ENCODE measurements at places on chromosomes 2 and 18.

- no peak for ATAC-seq
These were observed 146.4 kb downstream of the TANC1 start for GRCh38 chr2:159114835-159115234.

DNA sequence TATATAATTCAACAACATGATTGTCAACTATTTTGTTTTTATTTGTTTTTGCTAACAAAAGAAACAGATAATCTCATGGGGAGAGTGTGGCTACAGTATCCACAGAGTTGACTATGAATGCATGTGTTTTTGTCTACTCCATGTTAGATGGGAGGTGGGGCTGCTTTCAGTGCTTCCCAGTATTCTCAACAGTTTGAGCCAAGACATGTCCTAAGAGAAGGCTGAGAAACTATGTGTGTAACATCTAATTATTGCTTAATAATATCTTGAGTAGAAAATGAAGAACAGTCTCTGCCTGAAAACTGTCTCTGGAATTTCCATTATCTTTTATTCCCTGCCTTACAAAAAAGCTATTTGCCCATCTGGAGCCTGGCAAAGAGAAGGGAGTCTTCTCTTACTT lies 178.8 kb upstream of the MMADHC start:
- ATAC-seq, result no peak

DNA sequence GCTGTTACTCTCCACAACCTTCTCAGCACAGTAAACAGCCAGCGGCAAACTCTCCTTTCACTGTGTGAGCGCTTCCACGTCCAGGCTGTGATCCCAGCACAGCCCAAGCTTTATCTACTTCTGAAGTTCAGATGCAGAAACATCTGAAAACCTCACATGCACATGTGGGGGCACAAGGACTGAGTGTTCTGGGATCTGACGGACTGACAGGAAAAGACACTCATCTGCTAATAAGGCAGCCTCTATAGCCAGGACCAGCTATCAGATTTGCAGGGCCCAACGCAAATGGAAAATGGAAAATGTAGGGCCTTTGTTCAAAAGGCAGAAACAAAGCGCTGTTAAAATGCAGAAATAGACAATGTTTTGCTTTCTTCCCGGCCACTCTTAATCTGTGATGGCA lies 133.8 kb upstream of the ARHGAP28 start:
- ATAC-seq, result no peak

GRCh38 chr2:188527141-188527540 lies 235.5 kb downstream of the GULP1 start:
- ATAC-seq, result no peak

GRCh38 chr2:129827311-129828090 lies 152.0 kb upstream of the RAB6C start:
- no peak for ATAC-seq

- no peak for ATAC-seq
These were observed 162.8 kb downstream of the VAPA start for GRCh38 chr18:10076502-10077030.

DNA sequence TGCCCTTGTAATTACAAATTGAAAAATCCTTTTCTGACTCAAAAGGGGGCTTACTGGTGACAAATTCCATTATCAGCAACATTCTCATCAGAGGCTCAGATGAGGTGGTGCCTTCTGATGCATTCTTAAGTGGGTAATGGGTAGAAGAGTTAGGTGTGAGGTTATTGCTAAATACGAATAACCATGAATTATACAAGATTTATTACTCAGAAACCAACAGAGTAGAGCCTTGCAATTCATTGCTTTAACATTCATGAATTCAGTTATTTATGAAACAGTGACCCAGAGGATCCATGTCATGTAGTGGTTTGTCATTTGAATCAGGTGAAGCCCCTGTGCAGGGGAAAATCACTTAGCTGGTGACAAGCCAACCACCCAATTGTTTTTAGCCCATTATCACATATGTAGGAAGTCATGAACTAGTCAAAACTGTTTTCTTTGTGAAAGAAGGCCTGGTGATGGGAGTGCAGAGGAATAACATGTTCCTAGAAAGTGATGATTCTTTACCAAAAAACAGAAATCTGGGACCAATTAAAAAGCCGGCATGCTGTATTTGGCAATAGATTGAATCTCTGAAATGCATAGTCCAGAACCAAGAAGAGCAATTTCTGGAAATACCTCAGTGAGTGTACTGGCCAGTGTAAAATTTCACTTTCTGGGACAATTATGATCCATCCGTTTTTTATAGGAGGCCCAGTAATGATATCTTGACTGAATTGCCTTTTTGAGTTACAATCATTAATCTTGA lies 70.2 kb downstream of the CRIM1 start:
- ATAC-seq, result peak; percentile 31

DNA sequence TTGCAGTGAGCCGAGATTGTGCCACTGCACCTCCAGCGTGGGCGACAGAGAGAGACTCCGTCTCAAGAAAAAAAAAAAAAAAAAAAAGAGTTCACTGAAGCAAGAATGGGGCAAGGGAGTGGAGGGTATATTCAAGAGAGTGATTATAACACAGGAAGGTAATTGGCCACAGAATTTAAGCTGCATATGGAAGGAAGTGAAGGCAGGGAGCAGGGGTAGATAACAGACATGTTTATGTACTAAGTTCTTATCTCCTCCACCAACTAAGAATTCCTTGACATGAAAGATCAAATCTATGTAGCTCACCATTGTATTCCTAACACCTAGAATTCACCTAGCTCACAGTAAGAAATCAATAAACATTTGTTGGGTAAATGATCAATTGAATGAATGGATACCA lies 37.3 kb downstream of the GKN2 start:
- no peak for ATAC-seq

DNA sequence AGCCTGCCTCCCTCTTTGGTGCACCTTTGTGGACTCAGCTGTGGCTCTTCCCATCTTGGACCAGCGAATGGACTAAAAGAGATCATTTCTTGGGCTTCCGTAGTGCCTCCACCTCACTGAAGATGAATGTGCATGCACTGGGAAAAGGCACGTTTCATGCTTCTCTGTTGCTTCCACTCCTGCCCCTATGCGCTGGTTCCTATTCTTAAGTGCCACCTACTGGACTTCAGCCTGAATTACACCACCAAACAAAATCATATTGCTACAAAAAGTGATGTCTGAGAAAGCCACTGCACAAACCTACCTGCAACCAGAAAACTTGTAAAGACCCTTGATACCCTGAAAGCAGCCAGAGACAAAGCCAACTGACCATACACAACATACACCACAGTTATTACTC lies 695.6 kb downstream of the TSN start:
- no peak for ATAC-seq

DNA sequence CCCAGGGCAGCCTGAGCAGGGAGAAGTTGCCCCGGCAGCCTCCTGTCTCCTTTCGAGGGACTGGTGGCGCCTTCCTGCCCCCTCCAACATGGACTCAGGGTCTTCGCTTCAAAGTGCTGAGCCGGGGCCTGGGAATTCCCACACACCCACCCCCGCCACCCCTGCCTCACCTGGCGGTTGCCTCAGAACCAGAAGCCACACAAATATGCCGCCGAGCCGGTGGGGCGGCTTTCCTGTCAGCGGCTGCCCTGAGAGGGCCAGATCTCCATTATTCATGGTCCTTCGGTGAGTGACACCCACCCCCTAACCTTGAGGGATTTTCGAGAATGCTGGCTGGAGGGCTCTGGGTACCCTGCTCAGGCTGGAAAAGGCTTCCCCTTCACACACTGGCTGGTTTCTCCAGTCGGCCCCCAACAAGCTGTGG lies 71.7 kb downstream of the SMAD7 start:
- no peak for ATAC-seq

DNA sequence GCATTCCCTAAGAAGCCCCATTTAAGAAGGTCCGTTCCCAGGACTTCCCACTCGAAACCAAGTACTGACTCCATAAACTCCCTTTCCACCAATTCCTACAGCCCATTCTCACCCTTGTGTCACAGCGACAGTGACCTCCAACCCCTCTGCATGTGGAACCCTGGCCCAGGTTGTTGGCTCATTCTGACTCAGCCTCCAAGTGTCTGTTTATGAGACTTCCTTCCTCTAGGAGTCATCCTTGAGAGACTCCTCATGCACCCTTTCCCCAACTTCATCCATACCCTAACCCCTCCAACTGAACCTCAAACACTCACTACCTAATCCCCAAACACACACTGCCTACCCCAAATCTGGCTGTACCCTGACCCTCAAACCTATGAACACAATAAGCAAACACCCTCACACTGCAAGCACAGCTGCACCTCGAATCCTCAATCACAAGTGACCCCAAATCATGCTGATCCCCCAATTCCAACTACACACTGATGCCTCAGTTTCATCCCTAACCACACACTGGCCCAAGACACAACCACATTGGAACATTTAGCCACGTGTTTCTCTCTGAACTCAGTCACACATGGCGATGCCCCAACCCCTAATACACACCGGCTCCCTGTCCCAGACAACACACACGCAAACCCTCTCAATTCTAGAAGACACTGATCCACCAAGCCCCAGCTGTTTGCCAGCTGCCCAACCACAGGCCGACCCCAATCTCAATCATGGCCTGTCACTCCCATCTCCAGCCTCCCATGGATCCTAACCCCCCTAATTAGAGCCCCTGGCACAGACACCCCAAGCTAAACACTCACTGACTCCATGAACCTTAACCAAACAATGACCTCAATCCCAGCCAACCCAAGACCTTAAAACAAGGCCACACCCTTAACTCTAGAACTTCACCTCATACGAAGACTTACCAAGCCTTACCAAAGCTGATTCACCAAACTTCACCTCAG lies 219.6 kb downstream of the CYP26B1 start:
- no peak for ATAC-seq

- no peak for ATAC-seq
These were observed 11.9 kb upstream of the BCL2L11 start for GRCh38 chr2:111108745-111109271.

- ATAC-seq, result no peak
These were observed 3.1 kb upstream of the MOB1A start for GRCh38 chr2:74181739-74182138.

GRCh38 chr18:79490626-79491041 lies 94.9 kb downstream of the NFATC1 start:
- ATAC-seq, result no peak

DNA sequence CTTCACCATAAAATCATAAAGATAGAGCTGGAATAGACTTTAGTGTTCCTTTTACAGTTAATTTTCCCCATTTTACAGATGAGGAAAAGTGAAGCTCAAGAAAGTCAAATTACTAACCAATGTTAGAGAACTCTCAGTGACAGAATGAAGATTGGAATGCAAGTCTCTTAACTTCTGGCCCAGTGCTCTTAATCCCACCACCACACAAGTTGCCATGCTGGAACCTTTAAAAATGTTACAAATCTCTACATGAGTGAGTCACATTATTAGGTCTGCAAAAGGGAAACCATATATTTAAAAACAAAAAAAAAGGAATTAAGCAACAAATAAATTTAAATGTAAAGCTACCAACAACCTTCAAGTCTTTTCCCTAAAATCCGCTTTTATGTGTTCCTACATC lies 3.5 kb downstream of the NCKAP1 start:
- ATAC-seq, result no peak

DNA sequence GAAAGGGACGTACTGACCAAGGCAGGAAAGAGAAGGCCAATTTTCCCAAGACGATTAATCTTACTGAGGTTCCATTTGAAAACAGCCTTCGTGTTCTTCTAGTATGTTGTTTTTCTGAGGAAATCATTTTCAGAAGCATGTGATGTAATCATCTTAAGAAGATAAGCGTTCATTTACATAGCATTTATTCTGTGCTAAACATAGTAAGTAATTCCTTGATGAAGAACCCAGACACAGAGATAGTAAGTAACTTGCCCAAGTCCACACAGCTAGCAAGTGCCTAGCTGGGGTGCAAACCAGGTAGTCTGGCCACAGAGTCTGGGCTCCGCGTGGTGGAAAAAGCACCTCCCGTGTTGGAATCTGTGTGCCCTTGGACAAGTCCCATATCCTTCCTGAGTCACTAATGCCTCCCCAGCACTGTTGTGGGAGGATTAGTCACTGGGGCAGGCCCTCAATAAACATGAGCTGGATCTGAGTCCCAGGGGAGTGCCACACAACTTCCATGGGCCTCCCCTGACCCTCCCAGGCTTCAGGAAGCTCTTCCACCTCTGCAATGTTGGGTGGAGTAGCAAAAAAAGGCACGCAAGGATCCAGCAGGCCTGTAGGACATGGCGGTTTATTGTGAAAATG lies 26.9 kb upstream of the ASAP2 start:
- ATAC-seq, result no peak

GRCh38 chr2:233153146-233153798 lies 93.1 kb downstream of the INPP5D start:
- ATAC-seq, result peak; percentile 37

DNA sequence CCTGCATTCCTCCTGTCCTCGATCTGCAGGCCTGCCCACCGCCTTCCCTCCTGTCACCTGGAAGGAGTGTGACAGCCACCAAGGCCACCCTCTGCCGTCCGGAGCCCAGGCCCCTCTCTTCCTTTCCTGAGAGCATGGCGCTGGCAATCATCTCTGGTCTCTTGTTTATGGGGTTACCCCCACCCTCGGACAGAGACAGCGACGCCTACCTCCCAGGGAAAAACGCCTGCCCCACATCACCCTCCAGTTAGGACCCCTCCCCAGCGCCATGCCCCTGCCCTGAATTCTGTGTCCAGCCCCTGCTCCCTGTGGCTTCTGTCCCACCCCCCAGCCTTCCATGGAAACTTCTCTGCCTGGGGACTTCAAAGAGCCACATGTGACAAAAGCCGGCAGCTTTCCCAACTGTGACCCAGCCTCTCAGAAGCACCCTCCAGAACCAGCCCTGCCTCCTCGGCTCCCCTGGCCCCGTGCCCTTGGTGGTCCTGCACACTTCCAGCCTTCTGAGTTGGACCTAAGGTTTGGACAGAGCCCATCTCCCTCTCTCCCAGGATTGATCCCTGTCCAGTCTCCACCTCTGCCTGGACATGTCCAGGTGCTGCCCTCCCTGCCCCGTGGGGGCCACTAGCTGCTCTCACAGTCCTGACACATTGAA lies 145.0 kb upstream of the HDAC4 start:
- ATAC-seq, result no peak

DNA sequence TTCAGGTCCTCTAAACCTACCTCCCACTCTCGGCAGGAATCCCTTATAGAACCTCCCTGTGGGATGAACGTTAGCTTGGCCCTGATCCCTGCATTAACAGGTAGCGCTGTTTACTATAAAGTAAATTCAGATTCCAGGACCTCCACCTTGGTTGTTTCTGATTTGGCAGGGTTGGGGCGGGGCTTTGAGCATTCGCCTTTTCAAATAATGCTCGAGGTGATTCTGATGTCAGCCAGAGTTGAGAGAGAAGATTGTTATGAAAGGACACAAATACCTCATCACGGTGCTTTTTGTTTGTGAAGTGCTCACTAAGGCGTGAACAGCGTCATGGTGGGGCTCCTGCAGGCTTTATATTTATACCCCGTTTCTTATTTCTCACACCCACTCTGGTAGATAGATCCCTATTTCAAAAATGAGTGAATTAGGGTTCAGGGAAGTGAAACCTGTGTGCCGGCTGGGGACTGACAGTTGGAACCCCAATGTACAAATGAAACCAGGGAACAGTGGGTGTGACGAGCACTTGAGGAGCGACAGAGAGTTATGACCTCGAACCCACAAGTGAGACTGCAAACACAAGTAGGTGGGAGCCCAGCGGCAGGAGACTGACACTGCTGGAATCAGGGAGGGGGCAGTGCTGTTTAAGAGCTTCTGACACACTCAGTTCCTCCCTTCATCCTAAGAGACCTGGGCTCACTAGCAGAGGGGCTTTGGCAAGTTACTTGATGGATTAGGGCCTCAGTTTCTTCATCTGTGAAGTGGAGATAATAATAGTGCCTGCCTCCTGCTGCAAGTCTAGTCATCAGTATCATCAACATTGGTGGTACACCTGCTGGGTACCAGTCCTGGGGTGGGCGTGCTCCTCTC lies 14.2 kb upstream of the CXCR4 start:
- peak; percentile 59 for ATAC-seq

- ATAC-seq, result no peak
These were observed 133.9 kb upstream of the ARL4C start for GRCh38 chr2:234630801-234631261.

All from activated T-helper 17 cell treated with anti-CD3 and anti-CD28 coated beads, Interleukin-2, amount 50 U/mL, for 72 hours (primary cell).